Caco-2 (cell line): ENCODE measurements at places on chromosomes 5 and 9. TPM values are rescaled to one million over a fixed set of nuclear protein-coding genes. Genes with fewer than 3 reads are reported as not detected.

GRCh38 chr5:124034083-124034700 lies 522.2 kb downstream of the CSNK1G3 start:
- no peaks in the 10 kb centered on the region for H3K27me3 ChIP-seq
- no peak overlapping the region for H3K4me3 ChIP-seq
- DNase-seq: no peak
- no peaks in the 10 kb centered on the region for H3K4me1 ChIP-seq

AQP3 gene
- 24.1 and 24.8 TPM in 2 replicates for total RNA-seq

DNA sequence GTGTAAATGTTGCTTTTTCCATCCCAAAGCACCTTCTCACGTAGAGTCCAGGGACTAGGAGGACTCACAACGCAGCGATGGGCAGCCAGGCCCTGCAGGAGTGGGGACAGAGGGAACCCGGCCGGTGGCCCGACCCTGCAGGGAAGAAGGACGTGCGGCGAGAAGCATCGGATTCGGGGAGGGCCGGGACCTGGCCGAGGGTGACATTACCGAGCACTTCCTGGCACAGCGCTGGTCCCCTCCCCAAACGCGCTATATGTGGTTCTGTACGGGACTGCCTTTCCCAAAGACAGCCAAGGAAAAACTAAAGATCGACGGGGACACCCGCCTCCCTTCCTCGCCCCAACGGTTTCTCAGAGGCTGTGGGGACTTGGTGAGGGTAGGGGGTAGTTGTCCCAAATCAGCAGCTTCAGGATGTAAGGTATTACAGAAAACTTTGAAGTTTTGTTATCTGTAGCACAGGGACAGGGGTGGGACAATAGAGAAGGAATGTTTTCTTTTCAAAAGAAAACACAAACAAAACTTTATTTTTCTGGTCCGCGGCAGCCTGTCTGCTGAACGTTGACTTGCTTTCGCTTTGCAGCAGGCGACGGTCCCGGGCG lies 887 bp upstream of the MAP3K1 start:
- DNase-seq: peak; percentile 61
- peak overlapping the region; percentile 93 for H3K27ac ChIP-seq

- H3K27ac ChIP-seq: no peak overlapping the region
- DNase-seq: no peak
- no peaks in the 10 kb centered on the region for H3K4me1 ChIP-seq
- no peaks in the 10 kb centered on the region for H3K36me3 ChIP-seq
- no peaks in the 10 kb centered on the region for H3K27me3 ChIP-seq
- H3K4me3 ChIP-seq: no peak overlapping the region
Measured at GRCh38 chr5:123800640-123801039, 288.7 kb downstream of the CSNK1G3 start.

FOXD1 gene
- 2.8 and 3.1 TPM in 2 replicates for total RNA-seq

- H3K27me3 ChIP-seq: peaks cover 4% of the 10 kb centered on the region
- no peak overlapping the region for H3K4me3 ChIP-seq
- no peaks in the 10 kb centered on the region for H3K36me3 ChIP-seq
- peak overlapping the region; percentile 69 for H3K27ac ChIP-seq
- DNase-seq: peak; percentile 29
Measured at GRCh38 chr5:154479160-154479943, 1.3 kb upstream of the HAND1 start.

- no peaks in the 10 kb centered on the region; the same call in 1 of the 2 replicates for H3K27me3 ChIP-seq
- no peaks in the 10 kb centered on the region for H3K36me3 ChIP-seq
- no peak overlapping the region for H3K27ac ChIP-seq
- no peaks in the 10 kb centered on the region for H3K4me1 ChIP-seq
Measured at GRCh38 chr5:111643499-111643898, 113.5 kb downstream of the NREP start.
